ENCODE measurements at places on chromosomes 2 and 18. TPM values are rescaled to one million over a fixed set of nuclear protein-coding genes. Genes with fewer than 3 reads are reported as not detected.

PTH2R gene
- not detected for total RNA-seq

TMEM163 gene
- total RNA-seq: not detected

MYO3B gene
- total RNA-seq: 0.49 TPM

CDH7 gene
- not detected for total RNA-seq

LRRC30 gene
- total RNA-seq: not detected

VSNL1 gene
- total RNA-seq: 19.2 TPM

LONRF2 gene
- total RNA-seq: 9.6 TPM

NEB gene
- 0.98 TPM for total RNA-seq

DNA sequence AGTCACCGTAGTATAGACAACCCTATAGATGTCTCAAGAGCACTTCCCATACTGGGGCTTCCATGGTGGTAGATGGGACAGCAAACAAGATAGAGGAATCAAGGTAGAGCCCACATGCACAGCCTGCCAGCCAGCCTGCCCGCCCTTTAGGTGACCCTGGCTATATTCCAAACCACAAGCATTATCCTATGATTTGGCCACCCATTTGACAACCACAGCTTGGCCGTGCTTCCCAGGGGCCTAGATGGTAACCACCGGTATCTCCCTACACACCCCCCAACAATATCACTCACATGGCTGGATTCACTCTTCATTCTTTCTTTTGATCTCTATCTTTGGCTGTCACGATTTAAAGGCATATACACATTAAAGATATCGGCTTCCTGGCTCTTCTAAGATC, 85.3 kb downstream of the CDK15 start:
- DNase-seq: no peak

- no peak for DNase-seq
Observed at GRCh38 chr2:185610301-185610700, 128.3 kb upstream of the FSIP2 start.

DNA sequence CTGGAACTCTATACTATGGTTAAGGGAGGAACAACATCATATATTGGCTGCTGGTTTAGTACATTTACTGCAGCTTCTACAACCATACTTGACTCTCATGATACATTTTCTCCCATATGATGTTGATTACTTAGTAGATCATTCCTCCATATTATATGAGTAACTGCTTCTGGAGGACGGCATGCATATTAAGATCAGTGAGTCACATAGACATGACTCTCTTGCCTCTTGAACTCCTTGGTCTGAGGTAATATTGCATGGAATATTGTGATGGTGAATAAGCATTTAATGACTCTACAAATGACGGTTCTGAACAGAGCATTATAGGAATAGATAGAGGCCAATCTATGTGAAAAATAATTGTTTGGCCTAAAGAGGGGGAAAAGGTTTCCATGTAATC, 418.8 kb upstream of the SPHKAP start:
- no peak for DNase-seq

GRCh38 chr18:39945076-39945475, 2010.0 kb upstream of the PIK3C3 start:
- no peak for DNase-seq

GRCh38 chr2:45833968-45834344, 182.5 kb downstream of the PRKCE start:
- no peak for DNase-seq

DNA sequence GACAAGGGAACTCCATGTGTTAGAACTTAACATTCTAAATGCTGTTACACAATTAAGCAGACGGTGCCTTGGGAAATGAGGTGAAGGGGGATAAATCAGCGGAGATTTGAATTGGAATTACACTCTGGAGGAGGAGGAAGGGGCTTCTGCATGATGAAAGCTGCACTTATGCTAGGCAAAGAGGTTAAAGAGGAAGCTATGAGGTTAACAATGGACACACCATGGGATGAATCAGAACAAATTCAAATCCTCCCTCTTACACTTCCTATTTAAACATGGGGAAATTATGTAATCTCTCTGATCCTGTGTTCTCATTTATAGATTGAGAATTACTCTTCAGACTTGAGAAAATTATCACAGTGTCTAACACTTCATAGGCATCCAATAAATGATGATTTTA, 121.5 kb upstream of the SIX2 start:
- no peak for DNase-seq

DNA sequence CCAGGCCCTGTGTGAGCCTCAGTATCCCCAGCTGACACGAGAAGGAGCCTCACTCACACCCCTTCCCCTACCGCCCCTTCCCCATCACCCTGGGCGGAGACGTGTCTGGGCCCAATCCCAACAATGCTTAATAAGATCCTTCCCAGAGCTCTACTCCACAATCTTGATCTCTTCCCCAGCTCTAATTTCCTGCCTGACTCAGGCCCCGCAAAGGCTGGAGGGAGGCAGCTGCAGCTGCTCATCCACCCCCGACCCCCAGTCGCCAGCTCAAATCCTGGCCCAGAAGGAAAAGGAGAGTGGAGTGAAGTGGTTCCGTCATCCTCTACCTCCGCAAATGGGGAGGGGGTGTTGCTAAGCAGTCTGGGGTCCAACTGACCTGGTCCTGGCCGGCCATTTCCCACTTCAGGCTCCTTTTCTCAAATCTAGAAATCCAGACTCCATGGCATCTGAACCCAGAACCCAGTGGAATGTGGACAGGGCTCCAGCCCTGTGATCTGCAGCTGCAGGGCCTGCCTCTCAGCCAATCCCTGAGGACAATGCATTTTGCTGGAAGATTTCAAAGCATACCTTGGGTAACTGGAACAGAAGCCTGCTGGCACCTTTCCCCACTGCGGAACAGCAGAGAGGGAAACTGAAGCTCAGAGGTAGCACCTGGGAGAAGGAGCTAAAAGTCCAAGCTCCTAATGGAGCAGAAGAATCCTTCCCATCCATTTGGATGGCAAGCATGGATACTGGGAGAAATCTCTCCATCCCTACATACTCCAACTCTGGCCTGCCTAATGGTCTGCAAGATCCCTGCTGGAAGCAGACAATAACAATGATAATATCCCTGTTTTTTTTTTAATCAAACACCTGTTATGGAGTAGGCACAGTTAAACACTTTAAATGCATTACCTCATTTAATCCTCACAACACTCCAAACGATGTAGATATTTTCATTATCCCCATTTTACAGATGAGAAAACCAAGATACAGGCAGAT, 5.6 kb upstream of the TNS1 start:
- no peak for DNase-seq

DNA sequence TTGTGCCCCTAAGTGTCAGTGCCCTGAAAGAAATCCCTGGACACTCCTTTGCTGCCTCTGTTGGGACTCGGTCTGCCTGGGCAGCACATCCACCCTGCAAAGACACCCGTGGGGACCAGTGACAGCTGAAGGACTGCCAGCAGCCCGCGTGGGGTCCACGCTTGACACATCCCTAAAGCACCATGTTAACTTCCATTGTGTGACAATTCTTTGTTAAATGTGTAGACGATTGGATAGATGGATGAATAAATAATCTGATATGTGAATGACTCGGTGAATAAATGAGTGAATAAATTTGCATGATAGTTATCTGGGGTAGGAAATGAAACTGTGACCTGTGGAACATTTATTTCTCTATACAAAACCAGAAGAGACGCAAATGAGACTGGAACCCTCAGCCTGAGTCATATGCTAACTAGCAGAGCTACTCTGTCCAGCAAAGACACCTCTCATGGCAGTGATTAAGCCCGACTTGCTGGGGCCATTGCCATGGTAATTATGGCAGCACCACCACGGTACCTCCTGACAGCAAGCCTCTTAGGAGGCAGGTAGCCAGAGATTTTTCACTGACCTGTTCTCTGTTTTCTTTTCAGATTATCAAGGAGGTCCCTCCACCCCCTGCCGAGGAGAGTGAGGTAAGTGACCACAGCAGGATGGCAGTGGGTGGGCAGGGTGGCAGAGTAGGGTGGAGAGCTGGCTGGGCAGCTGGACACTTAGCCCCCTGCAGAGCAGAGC, 156.8 kb downstream of the ANTXR1 start:
- DNase-seq: no peak

DNA sequence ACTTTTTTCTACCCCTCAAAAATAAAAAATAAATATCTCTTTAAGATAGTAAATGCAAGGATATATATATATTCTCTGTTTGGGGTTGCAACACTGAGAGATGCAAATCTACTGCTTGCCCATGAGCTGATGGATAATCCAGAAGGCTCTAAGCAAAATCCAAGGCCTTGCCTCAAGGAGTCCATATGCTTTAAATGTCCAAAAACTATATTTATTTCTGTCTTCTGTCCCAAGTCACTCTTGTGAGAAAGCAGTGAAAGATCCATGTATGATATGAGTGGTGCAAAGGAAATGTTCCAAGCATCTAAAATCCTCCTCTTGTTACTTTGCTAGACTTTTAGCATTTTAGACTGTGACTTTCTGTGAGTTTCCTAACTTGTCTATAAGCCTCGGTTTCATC, 92.9 kb upstream of the RNF152 start:
- no peak for DNase-seq

DNA sequence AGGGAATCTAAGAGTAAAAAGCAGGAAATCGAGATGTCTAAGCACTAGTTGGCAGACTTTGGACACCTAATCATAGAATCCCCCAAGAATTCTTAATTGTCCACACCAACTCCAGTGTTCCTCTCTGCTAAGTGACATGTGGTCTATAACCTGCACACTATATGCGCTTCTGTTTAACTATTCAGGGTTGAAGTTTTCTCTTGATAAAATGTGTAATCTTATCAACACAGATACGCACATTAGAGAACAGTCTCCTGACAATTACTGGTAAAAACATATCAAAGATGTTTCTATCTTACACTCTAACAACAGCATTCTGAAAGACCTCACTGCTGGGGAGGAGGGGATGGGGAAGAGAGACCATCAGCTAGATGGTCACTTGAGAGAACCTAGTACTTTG, 3.9 kb downstream of the ABCB11 start:
- DNase-seq: no peak

DNA sequence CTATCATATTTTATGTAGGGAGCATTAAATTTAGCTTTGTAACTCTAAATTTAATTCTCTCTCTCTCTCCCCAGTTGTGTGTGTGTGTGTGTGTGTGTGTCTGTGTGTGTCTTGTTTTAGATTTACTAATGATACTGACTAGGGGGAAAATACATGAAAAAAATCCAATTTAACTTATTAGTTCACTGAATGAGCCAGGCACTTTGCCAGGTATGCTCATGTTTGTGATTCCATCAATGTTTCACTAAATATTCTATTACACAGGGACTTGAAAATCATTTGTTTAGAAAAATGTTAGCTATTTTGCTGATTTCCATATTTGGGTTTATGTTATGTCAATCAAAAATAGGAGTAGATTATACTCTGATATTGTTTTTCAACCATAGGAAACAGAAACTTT, 203.7 kb upstream of the ZNF804A start:
- no peak for DNase-seq

GRCh38 chr18:74529811-74530583, 4.3 kb upstream of the CNDP1 start:
- no peak for DNase-seq

DNA sequence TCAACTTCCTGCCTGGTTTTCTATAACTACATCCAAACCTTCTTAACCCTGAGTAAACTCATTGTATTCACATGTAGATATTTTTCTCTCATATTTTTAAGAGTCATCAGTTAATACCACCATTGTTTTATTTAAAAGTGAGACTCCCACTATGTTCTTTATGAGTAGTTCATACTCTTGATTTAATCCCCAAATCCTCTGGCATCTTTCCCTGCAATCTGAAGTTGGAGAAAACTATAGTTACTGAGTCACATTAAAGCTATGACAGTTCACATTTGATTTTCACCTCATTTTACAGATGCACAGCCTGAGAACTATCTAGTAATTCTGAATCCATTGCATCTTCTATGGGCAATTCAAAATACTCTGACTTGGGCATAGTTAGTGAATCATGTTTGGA, 1358.7 kb upstream of the NRXN1 start:
- DNase-seq: no peak

- no peak for DNase-seq
Observed at GRCh38 chr18:12102136-12102842, 8.6 kb downstream of the ANKRD62 start.

DNA sequence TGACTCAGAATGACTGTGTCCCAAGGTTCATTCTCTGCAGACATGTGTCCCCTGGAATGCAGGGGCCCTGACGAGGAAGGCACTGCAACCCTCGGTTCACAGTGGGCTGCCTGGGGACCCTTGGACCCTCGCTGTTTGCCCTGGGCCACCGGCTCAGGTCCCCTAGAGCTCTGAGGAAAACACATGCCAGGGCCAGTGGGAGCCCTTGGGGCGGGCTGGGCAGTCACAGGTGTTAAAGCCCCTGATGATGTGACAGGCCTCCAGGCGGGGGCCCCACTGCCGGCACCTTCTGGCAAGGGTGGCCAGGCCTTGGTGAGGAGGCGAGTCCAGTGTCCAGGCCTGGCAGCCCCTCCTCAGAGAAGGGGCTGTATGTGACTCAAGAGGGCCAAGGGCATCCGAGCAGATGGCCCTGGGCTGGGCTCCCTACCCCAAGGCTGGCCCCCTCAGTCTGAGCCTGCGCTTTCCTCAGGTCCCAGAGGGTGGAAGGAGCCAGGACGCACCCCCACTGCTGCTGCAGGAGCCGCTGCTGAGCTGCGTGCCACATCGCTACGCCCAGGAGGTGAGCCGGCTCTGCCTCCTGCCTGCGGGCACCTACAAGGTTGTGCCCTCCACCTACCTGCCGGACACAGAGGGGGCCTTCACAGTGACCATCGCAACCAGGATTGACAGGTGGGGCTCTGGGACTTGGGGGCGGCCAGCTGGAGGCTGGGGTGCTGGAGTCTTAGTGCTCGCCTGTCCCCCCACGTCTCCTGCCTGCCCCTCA, 11.1 kb downstream of the CAPN10 start:
- no peak for DNase-seq

DNA sequence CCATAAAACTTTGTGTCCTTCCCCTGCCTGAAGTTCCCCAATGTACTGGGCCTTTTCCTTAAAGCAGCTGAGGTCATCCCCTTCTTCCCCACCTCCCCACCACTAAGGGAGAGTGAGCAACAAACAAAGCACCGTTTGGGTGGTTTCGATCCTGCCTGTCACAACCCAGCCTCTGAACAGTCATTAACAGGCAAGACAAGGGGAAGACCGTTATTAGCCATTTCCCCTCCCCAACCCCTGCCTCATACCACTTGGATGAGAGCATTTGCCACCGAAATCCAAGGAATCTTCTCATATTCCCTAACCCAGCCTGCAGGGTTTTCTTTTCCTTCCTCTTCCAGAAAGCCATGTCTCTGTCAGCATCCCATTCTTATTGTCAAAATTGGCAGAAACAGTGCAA, 65.6 kb downstream of the STRADB start:
- no peak for DNase-seq

DNA sequence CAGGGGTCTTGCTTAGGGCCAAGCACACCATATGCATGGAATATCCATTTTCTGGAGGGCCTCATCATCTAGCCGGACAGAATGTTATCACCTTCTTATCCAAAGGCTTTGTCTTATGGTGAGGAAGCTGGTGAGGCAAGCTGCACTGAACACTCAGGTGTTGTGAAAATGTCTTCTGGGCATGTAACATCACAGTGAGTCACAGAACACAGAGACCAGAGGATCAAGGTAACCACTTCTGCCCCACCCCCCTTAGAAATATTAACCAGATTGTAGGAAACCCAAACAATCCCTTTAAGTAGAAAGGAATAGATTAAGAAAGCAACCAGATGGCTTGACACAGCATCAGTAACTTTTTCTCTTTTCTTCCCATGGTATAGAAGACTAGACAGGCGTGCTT, 51.1 kb downstream of the MYO5B start:
- DNase-seq: no peak

GRCh38 chr2:223994562-223995162, 37.4 kb downstream of the MRPL44 start:
- DNase-seq: no peak

- no peak for DNase-seq
Observed at GRCh38 chr2:204341887-204342276, 203.4 kb upstream of the PARD3B start.
